ENCODE measurements at places on chromosomes 5 and 9.

DNA sequence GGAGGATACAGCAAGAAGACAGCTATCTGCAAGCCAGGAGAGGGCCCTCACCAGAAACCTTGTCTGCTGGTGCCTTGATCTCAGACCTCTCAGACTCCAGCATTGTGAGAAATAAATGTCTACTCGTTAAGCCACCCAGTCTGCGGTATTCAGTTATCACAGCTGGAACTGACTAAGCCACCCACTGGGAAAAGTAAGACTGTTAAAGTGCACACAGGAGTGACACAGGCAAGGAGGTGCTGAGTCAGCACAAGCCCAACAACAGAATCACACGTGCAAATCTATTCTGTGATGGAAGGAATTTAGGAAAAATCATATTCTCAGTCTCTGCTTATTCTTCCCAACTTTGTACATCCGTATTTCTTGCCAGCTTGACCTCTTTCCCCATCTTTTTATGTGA is 200.0 kb downstream of the NR2F1-AS1 start:
- DNase-seq = no peak

- DNase-seq = no peak
Observed at GRCh38 chr5:68225188-68225910, 9.8 kb downstream of the PIK3R1 start.

DNA sequence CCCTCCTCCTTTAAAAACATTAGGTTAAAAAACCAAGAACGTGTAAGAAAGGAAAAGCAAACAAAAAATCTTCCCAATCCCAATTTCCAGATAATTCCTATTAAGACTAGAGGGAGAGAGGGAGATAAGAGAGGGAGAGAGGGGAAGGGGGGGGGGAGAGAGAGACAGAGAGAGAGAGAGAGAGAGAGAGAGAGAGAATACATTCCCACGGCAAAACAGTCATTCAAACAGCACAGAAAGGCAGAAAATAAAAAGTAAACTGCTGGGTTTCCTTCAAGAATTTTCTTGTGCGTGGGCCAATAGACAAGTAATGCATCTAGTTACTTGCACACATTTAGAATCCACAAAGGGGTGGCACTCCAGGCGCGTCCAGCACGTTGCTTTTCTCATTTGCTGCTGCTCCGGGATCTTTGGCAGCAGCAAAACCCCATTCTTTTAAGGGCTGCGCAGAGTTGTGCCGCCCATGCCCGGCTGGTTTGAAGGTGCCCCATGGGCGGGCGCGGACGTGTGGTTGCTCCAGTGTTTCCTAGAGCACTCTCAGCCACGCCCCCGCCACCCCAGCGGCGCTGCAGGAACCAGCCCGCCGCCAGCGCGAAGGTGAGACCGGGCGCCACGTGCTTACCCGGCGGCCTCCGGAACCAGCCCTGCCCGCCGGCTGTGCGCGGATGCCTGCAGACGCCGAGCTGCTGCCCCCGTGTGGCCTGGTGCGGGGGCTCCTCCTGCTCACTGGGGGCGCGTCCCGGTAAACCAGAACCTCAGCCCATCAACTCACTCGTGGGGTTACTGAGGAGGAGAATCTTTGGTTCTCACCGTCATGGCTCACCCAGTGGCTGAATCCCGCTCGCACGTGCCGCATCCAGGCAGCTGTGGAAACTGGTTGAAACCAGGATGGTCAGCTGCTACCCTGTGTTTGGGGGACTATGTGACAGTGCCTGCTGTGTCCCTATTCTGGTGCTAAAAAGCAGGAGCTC is 44.6 kb downstream of the STC2 start:
- no peak for DNase-seq

GRCh38 chr5:15499528-15500324 is at the start of gene FBXL7:
TSS of gene FBXL7 (plus strand) at chr5:15500180.
- DNase-seq = no peak

- DNase-seq = no peak
Observed at GRCh38 chr9:88781628-88782391, 209.5 kb upstream of the S1PR3 start.

GRCh38 chr5:34832568-34832967 is 6.4 kb upstream of the TTC23L start:
- no peak for DNase-seq

DNA sequence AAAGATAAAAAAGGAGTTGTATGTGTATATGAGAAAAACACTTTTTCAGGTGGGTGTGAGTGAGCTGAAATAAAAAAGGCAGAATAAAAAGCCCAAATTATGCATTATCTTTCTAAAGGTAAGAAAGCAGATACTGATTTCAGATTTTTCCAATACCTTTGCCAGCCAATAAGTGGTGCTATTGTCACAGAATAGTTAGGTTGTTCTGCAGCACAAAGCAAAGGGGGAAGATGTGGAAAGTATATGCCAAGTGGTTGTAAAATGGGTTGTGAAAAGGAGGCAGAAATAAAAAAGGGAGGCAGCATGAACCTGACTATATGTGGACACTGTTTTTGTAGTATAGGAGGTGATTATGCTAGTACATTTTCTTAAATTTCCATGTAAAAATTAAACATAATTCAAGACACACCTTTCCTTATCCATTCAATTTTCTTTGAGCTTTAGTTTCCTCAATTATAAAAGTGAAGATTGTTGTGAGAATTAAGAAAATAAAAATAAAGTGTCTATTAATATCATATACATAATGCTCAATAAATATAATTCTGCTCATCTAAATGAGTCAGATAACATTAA is 106.7 kb downstream of the SMIM15 start:
- DNase-seq = no peak

GRCh38 chr9:136875155-136875554 is 9.0 kb upstream of the EDF1 start:
- no peak for DNase-seq

DNA sequence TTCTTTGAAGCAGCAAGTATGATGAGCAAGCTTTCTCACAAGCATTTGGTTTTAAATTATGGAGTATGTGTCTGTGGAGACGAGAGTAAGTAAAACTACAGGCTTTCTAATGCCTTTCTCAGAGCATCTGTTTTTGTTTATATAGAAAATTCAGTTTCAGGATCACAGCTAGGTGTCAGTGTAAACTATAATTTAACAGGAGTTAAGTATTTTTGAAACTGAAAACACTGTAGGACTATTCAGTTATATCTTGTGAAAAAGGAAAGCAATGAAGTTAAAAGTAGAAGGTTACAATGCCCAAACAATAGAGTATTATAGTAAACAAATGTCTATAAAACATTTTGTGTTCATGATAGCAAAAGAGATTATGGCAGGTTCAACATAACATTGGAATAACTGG is 88.6 kb downstream of the JAK2 start:
- DNase-seq = no peak

DNA sequence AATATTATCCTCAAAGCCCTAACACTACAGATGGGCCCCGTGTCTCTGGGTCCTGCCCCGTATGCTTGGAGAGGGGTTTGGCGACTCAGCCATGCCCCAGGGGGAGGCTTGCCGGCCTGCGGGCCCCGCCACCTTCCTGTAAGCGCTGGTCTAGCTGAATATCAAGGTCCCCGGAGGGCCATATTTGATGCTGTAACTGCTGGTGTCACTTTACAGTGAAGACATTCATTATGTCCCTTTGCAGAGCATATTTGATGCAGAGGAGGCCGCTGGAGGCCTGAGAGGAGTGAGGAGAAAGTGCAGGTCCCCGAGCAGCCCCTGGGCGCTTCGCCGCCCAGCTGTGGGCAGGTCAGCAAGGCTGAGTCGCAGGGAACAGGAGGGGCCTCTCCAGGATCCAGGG is 16.8 kb downstream of the IRX4 start:
- DNase-seq = no peak

GRCh38 chr9:137169896-137170358 is at the start of gene LRRC26:
TSS of gene LRRC26 (minus strand) at chr9:137170051. CDS start at chr9:137169943, 108 bp downstream.
- no peak for DNase-seq

DNA sequence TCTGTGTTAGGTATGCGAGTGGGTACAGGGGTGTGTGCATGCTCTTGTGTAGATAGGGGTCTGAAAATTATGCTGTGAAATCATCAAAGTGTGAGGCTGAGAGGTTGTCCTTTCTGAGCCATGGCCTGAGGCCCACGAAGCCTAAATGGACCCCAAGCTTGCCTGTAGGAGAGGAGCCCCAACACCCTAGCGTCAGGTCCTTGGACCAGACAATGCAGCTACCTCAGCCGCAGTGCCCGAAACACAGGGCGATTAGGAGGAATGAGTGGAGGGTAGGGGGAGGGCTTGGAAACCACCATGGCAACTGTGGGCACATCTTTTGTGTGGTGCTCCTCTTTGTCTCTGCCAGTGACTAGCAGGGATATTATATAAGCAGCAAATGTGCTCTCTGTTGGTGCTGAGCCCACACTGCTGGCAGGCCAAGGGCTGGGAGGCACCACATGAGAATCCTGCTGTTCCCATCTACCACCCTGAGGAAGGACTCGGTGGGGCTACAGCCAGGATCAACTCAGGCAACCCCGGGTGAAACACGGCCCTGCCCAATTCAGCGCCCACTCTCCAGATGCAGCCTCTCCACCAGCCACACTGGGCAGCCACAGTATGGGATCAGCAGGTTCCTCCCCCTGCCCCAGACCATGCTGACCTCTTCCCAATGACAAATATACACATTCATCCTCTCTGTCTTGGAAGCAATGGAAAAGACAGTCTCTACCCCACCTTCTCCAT is 84.6 kb upstream of the FSTL4 start:
- DNase-seq = no peak

DNA sequence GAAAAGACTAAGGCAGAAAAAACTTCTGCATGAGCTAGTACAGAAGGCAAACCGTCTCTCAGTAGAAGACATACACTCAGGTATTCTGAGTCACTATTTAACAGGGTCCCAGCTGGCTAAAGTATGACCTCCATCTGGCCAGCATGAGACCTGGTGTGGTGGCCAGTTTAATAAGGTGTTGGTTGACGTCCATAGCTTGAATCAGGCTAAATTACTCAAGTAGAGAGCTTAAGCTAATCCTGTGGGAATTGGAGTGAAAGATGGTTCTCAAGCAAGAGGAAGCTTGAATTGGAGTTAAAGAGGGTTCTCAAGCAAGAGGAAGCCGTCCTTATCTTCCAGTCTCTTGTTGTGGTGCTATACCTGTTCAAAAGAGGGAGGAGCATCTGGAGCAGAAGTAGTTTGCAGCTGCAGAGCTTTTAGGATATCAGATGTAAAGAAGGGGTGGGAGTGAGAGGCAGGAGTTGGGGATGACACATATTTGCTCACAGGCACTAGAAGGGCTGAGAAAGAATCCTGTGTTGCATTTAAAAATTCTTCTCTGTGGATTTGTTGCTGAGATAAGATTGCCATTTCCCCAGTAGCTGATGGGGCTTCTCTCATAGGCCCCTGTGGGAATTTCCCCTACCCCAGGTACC is 136.1 kb upstream of the RUSC2 start:
- DNase-seq = no peak

GRCh38 chr5:93477816-93478215 is 103.2 kb downstream of the NR2F1-AS1 start:
- no peak for DNase-seq

GRCh38 chr5:95411474-95411873 is 20.3 kb downstream of the FAM81B start:
- DNase-seq = no peak

- DNase-seq = no peak
Observed at GRCh38 chr9:17291766-17292165, 156.9 kb downstream of the CNTLN start.

GRCh38 chr9:123718188-123718587 is 211.7 kb downstream of the DENND1A start:
- DNase-seq = no peak

All from Panc1 (cell line).